ENCODE measurements at places on chromosomes 16 and 17.
A peak's percentile ranks its signal among the peaks of the same experiment; 100 is the strongest.

GRCh38 chr17:16873174-16874035, 98.5 kb downstream of the TNFRSF13B start:
- DNase-seq = peak; percentile 11

DNA sequence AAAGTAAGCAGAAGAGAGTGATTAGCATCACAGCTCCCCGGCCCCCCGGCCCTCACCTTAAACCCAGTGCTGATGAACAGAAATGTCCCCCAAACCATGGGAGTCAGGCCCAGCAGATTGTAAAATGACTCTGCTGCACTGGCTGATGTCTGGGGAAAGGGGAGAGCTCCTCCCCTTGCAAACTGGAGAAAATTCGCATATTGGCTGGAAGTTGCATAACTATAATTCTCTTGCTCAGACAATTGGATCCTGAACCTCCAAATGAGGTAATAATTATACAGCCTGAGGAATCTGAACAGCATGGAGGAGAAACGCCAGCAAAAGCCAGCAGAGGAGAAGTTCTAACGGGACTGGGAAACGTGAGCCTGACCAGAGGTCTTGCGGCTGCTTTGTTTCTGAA, 109.7 kb downstream of the C16orf95 start:
- DNase-seq = peak; percentile 95

GRCh38 chr17:4417129-4417667, 16.5 kb upstream of the SPNS3 start:
- DNase-seq = no peak

- no peak for DNase-seq
Measured at GRCh38 chr16:55036371-55036821, 105.7 kb downstream of the IRX5 start.

Data from iris pigment epithelial cell (primary cell).